ENCODE measurements at places on chromosomes 6 and 20. TPM values are rescaled to one million over a fixed set of nuclear protein-coding genes. Genes with fewer than 3 reads are reported as not detected.

Gene FAM209B
- total RNA-seq, result 1.5 TPM

Gene CLIC5
- 0.38 TPM for total RNA-seq

Gene SMIM26
- total RNA-seq, result 44.4 TPM

Gene OVOL2
- total RNA-seq, result not detected

Gene TGM3
- total RNA-seq, result not detected

Gene VGLL2
- not detected for total RNA-seq

Gene KHDC1L
- not detected for total RNA-seq

Gene WDR46
- total RNA-seq, result 148 TPM

Gene PHACTR3
- not detected for total RNA-seq

Gene FAXC
- total RNA-seq, result not detected

Gene RSPO4
- total RNA-seq, result 0.19 TPM

Gene MTHFD1L
- 47.2 TPM for total RNA-seq

Gene GHRH
- not detected for total RNA-seq

Gene EPB41L1
- total RNA-seq, result 0.21 TPM

GRCh38 chr6:62805431-62805830, 405.8 kb upstream of the FKBP1C start:
- no peak for DNase-seq

GRCh38 chr6:50842446-50842845, 23.8 kb downstream of the TFAP2B start:
- DNase-seq, result no peak

DNA sequence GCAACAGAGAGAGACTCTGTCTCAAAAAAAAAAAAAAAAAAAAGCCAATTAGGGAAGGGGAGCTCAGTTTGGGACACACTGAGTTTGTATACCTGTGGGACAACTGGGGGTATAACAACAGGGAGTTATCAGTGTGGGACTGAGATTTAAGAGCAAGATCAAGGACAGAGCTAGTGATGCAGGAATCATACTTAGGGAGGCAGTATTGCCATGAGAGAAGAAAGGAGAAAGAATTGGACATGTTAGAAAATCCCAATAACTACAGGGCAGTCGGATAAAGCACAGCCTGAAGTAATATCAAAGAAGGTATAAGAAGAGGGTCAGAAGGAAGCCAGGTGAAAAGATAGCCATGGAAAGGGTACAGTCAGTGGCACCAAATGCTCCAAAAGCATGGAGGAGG, 121.2 kb downstream of the PTPRT start:
- no peak for DNase-seq

DNA sequence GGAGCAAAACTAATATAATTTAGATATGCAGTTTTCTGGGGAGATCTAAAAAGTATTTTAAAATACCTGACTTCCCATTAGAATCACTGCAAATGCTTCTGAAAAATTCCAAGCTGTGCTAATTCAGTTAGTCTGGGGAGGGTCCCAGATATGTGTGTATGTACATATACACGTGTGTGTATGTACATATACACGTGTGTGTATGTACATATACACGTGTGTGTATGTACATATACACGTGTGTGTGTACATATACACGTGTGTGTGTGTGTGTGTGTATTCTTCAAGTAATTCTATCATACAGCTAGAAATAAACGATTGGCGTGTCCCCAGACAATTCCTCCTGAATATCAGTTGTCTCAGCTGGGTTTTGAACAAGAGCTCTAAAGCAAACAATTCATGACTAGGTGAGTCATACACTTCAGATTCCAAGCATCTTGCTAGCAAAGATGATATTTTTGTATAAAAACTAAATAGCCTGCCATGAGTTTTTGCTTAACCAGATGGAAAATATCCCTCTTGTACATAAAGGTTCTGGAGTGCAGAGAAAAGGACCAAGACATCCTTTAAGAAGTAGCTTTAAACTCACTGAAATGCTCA, 58.2 kb downstream of the SPACA1 start:
- DNase-seq, result no peak

- no peak for DNase-seq
Observed at GRCh38 chr20:32885185-32885584, 26.5 kb downstream of the EFCAB8 start.

GRCh38 chr20:13220194-13220903, 725 bp upstream of the ISM1 start:
- no peak for DNase-seq

GRCh38 chr20:48794816-48795457, 32.9 kb downstream of the PREX1 start:
- DNase-seq, result no peak

GRCh38 chr6:108526739-108527174, 34.0 kb upstream of the FOXO3 start:
- no peak for DNase-seq

DNA sequence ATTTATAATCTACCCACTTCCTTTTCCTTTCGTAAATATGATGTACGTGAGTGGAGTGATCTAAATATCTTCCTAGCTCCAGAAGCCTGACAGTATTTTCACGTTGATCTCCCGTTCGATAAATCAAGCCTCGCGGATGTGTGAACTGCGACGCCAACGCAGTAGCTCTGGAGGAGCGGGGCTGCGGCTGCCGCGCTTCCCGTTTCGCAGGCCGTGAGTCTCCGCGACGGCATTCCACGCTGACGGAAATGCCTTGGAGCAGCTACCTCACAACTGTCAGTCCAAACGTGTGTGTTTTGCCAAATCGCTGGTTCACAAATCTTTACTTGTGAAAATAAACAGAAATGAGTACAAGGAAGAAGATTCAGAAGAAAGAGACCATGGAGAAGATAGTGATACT, 41.2 kb downstream of the BTBD3 start:
- no peak for DNase-seq

GRCh38 chr6:4362326-4362725, 227.0 kb upstream of the ECI2 start:
- DNase-seq, result no peak

GRCh38 chr6:157690441-157691210, 132.4 kb upstream of the SNX9 start:
- DNase-seq, result no peak

- DNase-seq, result no peak
Observed at GRCh38 chr20:44678242-44678641, 26.7 kb upstream of the ADA start.

- DNase-seq, result no peak
Observed at GRCh38 chr6:95093154-95093553, 484.2 kb upstream of the MANEA start.

GRCh38 chr20:46388201-46388836, 18.1 kb downstream of the ELMO2 start:
- no peak for DNase-seq

DNA sequence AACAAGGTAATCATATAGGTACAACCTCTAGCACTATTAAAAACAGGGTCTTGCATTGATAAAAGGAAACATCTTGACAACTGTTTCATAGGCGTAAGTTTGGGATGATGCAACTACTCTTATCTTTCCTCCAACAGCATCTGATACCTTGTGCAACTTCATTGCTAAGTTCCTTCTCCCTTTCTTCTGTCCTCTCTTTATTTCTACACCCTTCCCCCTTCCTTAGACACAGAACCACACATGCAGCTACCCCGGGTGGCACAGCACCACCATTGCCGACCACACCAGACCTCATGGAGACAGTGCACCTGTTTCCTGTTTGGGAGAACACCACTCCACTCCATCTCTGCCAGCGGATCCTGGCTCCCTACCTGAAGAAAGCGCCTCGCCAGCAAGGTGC, 14.4 kb downstream of the MYB start:
- no peak for DNase-seq
